HFF-Myc (cell line): ENCODE measurements at places on chromosomes 1 and 21.

- DNase-seq = peak; percentile 60
Observed at GRCh38 chr1:201702936-201703335, 126.0 kb upstream of the IPO9 start.

DNA sequence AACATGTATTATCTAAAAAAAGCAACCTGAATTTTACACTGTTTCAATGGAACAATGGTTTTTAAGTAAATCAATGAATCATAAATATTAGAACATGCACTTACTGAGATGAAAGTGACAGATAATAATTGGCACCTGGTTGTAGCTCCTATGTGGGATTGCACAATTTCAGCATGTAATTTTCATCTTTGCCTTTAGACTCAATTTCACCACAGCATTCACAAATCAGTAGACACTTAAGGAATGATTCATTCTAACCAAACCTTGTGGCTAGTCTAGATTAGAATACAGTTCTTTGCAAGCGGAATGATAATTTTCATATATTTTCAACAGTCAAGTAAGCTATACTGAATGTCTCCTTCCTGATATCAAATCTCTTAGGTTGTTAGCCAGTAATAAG, 853.4 kb downstream of the KCNT2 start:
- no peak for DNase-seq

GRCh38 chr21:41373763-41374162, 11.9 kb downstream of the MX2 start:
- DNase-seq = no peak

DNA sequence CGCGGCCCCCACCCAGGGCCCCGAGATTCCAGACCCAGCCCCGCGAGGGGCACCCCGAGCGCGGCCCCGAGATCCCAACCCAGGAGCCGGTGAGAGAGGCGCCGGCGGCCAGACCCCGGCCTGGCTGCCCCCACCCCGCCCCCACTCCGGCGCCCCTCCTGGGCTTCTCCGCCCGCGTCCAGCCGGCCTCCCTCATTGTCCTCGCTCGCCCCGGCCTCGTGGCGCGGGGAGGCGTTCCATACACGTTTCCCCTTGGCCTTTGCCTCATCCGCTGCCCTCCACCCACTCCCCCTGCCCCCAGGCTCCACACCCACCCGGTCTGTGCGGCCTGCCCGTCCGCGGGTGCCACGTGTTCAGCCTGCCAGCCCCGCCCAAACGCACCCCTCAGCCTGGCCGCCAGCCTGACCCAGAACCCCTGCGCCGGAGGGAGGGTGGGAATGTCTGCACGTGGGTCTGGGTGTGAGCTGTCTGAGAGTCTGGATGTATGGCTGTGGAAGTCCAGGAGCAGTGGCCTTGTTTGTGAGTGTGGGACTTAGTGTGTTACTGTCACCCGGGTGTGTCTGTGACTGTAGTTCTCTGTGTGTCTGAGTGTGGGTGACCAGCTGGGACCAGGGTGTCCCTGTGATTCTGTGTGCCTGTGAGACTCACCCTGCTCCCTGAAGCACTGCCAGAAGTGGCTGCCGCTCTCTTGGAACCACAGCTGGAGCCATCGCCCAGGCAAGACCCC, 681 bp downstream of the B4GALT2 start:
- no peak for DNase-seq

- DNase-seq = no peak
Observed at GRCh38 chr1:87170157-87170556, 158.5 kb upstream of the LMO4 start.

- DNase-seq = no peak
Observed at GRCh38 chr1:112267929-112268328, 128.1 kb upstream of the CTTNBP2NL start.

- DNase-seq = no peak
Observed at GRCh38 chr1:196462086-196462485, 146.2 kb downstream of the KCNT2 start.

GRCh38 chr1:8875216-8875861, 3.1 kb downstream of the ENO1 start:
- DNase-seq = no peak

DNA sequence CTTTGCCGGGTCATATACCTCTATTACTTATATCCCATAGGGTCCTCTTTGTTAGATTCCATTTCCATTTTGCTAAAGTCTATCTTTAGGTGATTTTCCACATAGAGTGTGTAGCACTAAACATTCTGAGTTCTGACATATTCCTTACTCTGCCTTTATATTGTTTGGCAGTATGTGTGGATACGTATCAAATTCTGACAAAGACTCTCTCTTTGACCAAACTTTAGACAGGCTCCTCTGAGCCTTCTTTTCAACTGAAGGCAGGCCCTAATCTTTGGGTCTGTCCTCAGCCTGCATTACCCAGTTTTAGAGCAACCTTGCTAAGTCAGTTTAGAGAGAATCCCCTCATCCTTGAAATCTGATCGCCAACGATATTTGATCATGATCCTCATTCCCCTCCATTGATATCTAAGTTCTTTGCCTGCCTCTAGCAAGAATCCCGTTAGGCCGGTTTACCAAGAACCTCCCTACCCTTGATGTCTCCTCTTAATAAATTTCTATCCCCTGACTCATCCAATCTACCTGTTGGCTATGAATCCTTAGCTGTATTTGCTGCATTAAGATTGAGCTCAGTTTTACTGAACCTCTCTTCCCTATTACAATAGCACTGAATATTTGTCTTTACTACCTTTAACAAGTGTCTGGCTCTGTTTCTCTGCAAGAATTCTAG, 10.4 kb upstream of the PPT1 start:
- no peak for DNase-seq

DNA sequence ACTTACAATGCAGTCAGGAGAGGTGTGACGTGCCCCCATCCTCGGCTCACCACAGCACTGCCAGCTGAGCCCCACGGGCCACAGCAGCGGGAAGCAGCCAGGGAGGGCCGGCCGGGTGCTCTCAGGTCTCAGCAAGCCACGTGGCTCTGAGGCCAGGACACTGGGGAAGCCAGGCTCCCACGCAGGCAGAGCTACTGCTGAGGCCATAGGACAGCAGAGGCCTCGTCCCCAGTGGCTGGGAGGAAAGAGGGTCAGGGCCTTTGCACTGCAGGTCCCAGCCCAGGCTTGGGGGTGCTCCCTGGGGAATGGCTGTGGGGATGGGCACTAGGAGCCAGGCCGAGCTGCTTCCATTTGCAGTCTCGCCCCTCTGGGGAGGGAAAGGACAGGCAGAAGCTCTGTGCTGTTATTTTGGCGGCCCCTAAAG, 5.8 kb downstream of the LRRC47 start:
- DNase-seq = no peak

DNA sequence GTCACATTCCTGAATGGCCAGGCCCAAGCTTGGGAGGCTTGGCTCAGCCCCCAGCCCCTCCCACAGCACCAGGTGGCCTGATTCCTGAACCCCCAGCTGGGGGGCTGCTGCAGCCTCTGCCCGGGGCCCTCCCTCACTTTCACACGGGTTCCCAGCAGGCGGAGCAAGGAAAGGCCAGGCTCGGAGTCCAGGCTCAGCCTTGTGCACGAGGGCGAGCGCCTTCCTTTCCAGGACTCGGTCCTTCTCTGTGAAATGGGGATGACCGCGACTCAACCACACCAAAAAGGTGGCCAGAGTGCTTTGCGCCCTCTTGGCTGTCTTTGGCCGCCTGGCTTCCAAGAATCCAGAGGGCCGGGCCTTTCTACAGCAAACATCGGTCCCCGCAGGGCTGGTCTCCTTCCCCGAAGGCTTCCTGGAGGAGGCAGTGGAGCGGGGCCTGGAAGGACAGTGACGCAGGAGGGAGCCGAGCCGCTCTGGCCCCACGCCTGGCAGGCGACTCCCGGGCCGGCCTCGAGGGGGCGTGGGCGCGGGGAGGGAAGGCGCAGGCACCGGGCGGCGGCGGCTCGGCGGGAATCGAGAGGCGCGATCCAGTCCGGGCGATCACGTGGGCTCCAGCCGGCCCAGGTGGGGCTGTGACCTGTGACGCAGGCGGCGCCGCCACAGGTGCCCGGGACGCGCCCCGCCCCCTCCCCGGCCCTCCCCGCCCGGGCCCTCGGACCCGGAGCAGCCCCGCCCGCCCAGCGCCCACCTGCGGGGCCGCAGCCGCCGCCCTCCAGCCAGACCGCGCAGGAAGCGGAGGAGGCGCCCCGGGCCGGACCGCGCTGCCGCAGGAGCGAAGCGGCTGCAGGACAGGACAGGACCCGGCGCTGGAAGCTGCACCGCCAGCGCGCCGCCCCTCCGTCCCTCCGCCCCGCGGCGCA, at the start of gene ARHGEF16:
Gene ARHGEF16 (plus strand): TSS at position 775 of the 920 bp plus-strand sequence. CDS start 8,420 bp downstream, outside the sequence.
- DNase-seq = no peak

DNA sequence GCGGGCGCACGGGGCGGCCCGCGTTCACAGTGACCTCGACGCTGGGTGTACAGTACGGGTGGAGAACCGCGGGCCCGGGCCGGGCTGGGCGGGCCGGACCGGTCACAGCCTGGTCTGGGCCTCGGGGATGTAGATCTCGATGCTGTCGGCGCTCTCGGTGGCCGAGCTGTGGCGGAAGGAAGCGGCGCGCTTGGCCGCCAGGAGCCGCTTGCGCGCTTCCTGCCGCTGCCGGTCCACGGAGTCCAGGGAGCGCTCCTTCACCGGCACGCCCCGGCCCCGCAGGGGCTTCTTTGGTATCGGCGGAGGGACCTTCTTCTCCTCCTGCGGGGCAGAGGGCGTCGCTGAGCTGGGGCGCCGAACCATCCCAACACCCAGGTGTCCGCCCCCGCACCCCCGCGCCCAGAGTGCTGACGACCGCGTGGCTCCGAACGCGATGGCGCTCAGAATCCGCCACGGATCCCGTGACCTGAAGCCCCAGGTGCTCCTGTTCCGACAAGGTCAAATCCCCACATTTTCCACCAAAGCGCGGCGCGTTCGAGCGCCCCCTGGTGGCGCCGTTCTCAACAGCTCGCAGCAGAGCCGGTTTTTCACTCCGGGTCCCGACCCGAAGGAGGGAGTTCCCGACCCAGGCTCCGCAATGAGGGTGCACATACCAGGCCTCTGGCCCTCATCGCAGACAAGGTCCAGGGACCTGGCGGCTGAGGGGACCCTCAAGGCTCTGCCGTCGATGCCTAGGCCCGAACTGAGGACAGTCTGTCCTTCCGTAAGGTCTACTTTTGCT, 6.6 kb upstream of the SMIM12 start:
- DNase-seq = peak; percentile 42

DNA sequence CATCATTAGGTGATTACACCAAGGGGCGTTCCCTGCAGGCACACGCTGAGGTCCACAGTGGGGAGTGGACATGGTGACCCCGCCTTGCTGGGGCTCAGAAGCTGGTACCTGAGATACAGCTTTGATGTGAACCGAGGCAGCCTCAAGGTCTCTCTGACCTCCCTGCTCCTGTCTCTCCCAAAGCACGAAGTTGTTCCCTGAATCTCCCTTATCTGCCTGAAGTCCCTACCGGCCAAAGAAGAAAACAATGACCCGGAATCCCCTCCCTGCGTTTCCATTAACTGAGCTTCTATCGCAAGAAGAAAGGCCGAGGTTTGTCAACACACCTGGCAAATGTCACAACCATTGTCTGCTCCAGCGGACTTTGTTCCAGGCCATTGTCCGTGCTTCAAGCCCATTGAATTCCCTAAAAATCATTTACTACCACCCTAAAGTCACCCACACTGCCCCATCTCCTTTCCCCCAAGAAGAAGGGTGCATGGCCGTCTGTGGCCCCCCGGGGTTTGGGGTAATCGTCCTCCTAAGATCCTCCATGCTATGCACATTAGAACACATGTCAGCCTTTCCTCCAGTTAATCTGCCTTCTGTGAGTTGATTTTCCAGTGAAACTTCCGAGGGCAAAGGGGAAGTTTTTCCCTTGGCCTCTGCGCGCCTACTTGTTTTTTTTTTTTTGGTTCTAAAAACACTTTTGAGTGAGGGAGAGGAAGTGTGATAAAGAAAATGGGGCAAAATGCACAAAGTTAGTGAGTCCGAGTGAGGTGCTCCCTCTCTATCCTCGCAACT, 48.1 kb upstream of the COL18A1 start:
- no peak for DNase-seq

DNA sequence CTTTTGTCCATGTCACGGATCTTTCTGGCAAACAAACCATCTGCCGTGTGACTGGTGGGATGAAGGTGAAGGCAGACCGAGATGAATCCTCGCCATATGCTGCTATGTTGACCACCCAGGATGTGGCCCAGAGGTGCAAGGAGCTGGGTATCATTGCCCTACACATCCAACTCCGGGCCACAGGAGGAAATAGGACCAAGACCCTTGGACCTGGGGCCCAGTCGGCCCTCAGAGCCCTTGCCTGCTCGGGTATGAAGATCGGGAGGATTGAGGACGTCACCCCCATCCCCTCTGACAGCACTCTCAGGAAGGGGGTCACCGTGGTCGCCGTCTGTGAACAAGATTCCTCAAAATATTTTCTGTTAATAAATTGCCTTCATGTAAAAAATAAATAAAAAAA, 35.9 kb upstream of the NBL1 start:
- DNase-seq = no peak

DNA sequence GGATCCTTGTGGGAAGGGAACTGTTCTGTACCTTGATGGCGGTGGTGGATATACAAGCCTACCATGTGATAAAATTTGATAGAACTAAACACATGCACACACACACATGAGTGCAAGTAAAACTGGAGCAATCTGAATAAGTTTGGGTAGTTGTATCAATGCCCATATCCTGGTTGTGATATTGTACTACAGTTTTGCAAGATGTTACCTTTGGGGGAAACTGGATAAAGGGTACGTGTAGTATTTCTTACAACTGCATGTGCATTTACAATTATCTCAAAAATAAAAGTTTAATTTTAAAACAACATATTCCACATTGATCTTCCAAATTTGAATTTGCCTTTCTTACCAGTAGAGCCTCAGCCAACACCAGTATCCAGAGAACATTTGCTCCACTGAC, 99.6 kb downstream of the DTL start:
- DNase-seq = no peak

- no peak for DNase-seq
Observed at GRCh38 chr21:25636727-25637126, 2.3 kb upstream of the JAM2 start.

DNA sequence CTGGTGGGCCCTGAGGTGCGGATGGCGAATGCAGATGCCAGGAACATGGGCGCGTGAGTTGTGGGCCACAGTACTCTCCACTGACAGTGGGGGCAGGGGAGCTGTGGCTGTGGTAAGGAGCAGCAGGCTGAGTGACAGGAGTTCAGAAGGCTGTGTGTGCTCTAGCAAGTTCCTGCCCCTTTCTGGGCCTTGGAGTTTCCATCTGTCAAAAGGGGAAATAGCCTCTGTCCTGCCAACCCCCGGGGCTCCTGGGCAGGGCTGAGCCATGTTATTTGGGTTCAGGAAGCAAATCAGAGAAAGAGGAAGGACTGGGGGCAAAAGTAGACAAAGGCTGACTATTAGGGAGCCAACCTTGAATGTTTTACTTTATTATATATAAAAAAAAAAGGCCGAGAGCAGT, 19.5 kb upstream of the MFN2 start:
- DNase-seq = no peak

- DNase-seq = peak; percentile 65
Observed at GRCh38 chr1:243748706-243749283, 101.2 kb downstream of the AKT3 start.

DNA sequence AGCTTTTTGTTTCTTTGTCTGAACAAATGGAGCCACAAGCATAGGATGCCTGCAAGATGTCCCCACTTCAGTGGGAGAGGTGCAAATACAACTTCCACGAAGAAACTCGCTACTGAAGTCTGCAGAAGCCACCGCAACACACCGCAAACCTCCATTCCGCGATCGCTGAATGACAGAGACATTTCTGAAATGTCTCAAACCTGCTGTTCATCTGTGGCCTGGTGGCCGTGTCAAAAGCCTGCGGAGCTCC, 1.0 kb downstream of the TP53BP2 start:
- no peak for DNase-seq

- no peak for DNase-seq
Observed at GRCh38 chr1:209383907-209384709, 199.4 kb upstream of the CAMK1G start.
